ENCODE measurements at places on chromosomes 6 and 20.

GRCh38 chr6:89375427-89376267 lies 23.1 kb upstream of the UBE2J1 start:
- DNase-seq, result peak; percentile 35

- no peak for DNase-seq
Measured at GRCh38 chr6:42372699-42373098, 79.0 kb downstream of the TRERF1 start.

GRCh38 chr20:10504994-10505730 lies 70.1 kb downstream of the SLX4IP start:
- DNase-seq, result no peak

- no peak for DNase-seq
Measured at GRCh38 chr6:90219209-90219985, 77.2 kb downstream of the BACH2 start.

DNA sequence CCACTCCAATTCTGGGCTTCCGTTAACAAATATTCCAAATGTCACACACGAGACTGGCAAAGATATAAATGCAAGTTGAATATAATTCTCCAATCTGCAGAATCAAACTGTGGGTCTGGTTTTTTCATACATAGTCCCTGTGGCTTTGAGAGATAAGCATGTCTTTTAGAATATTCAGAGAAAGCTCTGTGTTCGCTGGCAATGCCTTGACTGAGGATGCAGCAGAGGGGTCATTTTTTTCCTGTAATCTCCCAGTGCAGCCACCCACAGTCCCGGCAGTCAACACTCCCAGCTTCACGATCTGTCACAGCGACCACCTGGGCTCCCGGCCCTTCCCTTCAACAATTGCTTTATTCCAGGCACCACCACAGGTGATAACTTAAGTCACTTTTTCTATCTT lies 30.5 kb downstream of the MUC22 start:
- no peak for DNase-seq

GRCh38 chr20:32201296-32201976 lies 6.1 kb downstream of the PLAGL2 start:
- DNase-seq, result no peak

GRCh38 chr6:16712255-16712930 lies 48.9 kb downstream of the ATXN1 start:
- DNase-seq, result no peak

DNA sequence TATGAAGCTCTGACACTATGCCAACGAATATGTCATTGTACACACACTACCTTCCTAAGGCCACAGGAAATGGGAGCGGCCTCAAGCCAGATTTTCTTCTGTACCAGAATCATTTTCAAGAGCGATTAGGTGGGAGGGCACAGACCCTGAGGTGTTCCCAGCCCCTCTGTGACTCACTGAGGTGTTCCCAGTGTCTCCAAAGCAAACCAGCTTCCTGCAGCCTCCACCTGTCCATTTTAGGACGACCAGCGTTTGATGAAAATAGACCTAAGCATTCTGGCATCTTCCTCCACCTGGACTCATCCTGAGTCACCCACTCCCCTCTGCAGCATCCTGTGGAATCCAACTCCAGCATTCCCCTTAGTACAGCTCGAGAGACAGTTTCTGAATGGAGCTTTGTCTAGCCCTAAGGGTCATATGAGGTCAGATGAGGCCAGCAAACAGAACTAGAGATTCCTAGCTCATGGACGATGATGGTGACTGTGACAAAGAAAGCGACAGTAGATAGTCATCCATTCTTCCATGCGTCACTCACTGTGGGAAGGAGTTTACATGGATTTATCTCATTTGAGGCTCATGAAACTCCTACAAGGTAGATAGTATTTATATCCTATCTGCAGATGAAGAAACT lies 203.4 kb downstream of the PTPRT start:
- no peak for DNase-seq

DNA sequence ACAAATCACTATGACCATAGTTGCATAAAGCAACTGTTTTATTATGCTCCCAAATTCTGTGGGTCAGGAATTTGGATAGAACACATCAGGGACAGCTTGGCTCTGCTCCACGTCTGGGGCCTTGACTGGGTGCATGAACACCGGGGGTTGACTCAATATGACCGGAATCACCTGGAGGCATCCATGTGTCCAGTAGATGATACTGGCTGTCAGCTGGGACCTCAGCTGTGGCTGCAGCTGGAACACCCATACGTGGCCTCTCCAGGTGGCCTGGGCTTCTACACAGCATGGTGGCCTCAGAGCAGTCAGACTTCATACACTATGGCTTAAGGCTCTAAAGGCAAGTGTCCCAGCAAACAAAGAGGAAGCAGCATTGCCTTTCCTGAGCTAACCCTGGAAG lies 113.4 kb downstream of the NRN1 start:
- no peak for DNase-seq

- DNase-seq, result no peak
Measured at GRCh38 chr6:140124498-140124897, 750.0 kb upstream of the CITED2 start.
